ENCODE measurements at places on chromosomes 3 and 15.

GRCh38 chr3:149727656-149728055, 24.6 kb downstream of the COMMD2 start:
- no peak for DNase-seq

DNA sequence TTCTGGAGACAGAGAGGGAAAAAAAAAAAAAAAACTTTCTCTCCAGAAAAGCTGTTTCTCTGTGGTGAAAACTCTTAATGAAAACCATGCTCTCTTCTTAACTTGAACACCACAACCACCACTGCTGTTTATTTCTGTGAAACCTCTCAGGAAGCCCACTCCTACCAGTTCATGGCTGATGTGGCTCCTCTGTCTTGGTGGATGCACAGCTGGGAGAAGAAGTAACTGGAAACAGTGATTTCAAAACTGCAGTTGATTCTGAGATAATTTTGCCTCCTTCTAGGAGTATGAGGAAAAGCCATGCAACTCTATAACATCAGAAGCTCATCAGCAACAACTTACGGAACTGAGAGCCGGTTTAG, 40.2 kb upstream of the PYGO1 start:
- no peak for DNase-seq

- DNase-seq, result no peak
These were observed 598 bp upstream of the GMNC start for GRCh38 chr3:190863119-190863465.

- no peak for DNase-seq
These were observed 591.1 kb downstream of the ZPLD1 start for GRCh38 chr3:103025880-103026279.

DNA sequence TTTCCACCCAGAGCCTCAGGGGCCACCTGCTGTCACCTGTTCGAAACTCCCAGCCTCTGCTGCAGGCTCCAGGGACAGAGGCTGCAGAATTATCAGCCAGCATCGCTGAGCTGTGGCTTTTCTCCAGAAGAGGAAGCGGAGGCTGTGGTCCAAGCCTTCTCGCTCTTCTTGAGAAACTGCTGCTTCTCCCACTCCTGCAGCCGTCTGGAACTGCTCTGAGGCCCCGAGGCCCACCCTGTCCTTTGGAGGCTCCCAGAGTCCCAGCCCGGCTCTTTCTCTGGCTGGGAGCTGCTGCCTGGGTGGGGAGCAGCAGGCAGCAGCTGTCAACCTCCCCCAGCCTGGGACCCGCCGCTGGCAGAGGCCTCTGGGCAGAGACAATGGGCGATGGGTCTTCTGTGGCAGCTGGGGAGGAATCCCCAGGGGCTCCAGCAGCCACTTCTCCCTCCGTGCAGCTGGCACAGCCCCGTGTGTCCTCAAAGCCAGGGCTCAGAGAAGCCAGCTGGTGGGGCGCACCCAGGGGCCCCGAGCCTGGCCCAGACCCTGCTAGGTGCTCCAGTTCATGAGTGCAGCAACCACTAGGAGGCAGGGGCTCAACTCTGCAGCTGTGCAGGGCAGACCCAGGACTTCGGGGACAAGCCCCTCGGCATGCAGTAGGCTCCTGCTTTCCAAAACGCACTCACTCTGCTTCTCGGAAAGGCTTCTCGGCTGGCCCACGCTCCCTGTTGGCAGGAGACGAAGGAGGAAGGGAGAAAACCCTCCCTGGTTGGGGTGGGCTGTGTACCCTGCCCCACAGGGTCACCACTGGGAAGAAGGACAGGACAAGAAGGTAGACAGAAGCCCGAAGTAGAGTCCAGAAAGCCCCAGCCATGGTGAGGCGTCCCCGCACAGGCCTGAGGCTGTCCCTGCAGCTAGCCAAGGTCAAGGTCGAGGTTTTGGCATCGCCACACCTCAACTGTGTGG, 49.9 kb upstream of the FURIN start:
- peak; percentile 75 for DNase-seq

GRCh38 chr3:116216761-116217160, 228.5 kb downstream of the LSAMP start:
- DNase-seq, result no peak
